ENCODE measurements at places on chromosomes 5 and 9.

GRCh38 chr9:137488327-137488653 lies 29.2 kb upstream of the NSMF start:
- no peak for DNase-seq

DNA sequence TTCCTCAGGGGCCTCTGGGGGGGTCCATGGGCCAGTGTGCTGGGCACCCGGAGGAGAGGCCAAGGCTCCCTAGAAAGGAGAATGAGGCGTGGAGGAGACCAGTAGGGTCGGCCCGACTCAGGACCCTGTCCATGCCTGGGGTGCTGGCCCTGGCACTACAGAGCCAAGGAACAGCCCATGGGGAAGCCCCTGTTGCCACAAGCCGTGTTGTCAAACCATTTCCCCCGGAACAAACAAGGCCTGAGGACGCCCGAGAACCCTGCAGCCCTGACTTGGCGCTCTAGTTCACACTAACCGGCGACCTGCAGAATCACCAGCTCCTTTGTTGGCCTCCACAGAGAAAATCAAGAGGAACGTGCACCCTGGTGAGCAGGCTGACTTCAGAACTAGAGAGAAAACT lies 41.6 kb upstream of the SLC12A7 start:
- DNase-seq = no peak

- DNase-seq = no peak
Measured at GRCh38 chr5:60945813-60946187, 795 bp downstream of the NDUFAF2 start.

- no peak for DNase-seq
Measured at GRCh38 chr9:78685471-78685870, 388.5 kb downstream of the PSAT1 start.

DNA sequence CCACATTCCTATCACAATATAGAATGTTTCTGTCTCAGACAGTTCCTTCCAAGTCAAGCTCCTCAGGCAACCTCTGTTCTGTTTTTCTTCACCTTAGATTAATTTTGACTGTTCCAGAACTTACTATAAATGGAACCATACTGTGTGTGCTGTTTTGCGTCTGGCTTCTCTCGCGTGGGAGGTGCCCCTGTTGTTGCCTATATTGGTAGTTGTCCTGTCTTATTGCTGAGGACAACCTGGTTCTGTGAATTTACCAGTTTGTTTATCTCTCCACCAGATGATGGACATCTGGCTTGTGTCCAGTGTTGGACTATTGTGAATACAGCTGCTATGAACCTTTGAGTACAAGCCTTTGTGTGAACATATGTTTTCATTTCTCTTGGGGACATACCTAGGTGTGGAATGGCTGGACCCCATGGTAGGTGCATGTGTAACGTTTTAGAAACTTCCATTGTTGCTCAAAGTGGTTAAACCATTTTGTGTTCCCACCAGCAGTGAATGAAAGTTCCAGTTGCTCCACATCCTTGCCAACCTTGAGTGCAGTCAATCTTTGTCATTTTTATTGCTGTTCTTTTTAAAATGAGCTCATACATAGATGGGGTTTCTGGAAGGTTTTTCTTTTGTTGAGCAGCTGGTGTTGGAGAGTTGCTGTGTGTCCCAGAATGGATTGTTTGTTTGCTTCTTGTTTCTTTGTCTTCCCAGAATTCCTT lies 18.1 kb downstream of the HMCN2 start:
- DNase-seq = no peak

GRCh38 chr5:177132136-177133095 lies 1.2 kb upstream of the NSD1 start:
- DNase-seq = no peak

DNA sequence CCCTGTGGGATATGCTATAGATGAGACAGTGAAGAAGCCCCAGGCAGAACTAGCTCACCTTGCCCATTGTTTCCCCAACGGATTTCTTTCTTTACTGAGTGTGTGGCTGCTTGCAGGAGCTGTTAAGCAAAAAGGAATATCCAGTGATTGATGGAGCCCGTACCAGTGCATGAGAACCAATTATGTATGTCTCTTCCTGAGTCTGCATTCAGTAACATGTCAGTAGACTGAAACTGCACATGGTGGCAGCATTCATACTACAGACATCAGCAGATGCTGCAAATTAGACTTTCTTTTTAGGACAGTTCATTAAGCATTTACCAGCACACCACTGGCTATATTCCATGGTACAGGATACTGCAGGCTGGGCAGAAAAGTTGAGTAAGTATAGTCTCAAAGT lies 90.3 kb upstream of the PLCXD3 start:
- no peak for DNase-seq

DNA sequence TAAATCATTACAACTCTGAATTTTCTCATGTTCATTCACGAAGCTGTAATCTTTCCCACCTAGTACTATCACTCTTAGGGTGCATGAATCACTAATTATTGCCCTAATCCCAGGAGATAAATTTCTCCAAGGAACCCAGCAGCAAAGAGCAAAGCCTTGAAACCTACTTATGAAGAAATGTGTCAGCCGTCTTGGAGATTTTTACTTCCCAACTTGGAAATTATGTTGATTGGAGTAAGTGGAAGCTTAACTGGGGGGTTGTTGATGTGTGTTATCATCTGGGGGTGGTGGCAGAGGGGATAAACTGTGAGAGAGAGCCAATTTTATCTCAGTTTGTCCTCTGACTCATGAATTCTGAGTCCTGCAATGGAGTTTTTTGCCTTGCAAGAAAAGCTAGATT lies 440.5 kb upstream of the WWC1 start:
- DNase-seq = no peak

GRCh38 chr9:8221462-8221861 lies 421.9 kb upstream of the DMAC1 start:
- no peak for DNase-seq
